ENCODE measurements at places on chromosomes 4 and X.

DNA sequence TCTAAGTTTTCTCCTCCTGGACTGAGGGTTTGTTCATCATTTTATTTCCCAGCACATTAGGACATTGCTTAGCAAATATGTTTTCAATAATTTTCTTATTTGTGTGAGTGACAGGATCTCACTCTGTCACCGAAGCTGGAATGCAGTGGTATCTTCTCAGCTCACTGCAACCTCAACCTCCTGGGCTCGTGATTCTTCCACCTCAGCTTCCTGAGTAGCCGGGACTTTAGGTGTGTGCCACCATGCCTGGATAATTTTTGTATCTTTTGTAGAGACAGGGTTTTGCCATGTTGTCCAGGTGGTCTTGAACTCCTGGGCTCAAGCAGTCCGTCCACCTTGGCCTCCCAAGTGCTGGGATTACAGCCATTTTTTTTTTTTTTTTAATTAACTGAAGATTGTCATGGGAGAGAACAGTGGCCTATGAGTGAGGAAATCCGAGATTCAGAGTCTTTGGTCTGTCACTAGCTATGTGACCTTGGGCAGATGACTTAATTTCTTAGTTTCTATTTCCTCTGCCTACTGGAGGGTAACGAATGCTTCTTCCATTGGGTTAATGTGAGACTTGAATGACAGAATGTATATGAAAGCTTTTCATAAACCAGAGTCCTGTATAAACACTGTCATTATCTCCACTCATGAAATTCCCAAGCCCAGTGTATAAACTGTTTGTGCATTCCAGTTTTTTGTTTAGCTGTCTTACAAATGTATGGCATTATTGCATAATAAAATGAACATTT is 23.9 kb downstream of the MOB1B start:
- no peak overlapping the region for H3K27ac ChIP-seq
- DNase-seq: no peak
- H3K4me1 ChIP-seq: peaks cover 28% of the 10 kb centered on the region
- peaks cover 4% of the 10 kb centered on the region for H3K36me3 ChIP-seq
- H3K27me3 ChIP-seq: no peaks in the 10 kb centered on the region

GRCh38 chr4:84944947-84945346 is 21.5 kb downstream of the WDFY3 start:
- H3K27me3 ChIP-seq: no peaks in the 10 kb centered on the region
- H3K36me3 ChIP-seq: no peaks in the 10 kb centered on the region
- H3K4me1 ChIP-seq: no peaks in the 10 kb centered on the region
- no peak overlapping the region for H3K27ac ChIP-seq
- H3K4me3 ChIP-seq: no peak overlapping the region
- no peak for DNase-seq

- no peaks in the 10 kb centered on the region for H3K36me3 ChIP-seq
- H3K27ac ChIP-seq: no peak overlapping the region
- no peaks in the 10 kb centered on the region for H3K4me1 ChIP-seq
- H3K27me3 ChIP-seq: no peaks in the 10 kb centered on the region
Observed at GRCh38 chr4:163591614-163592020, 97.1 kb downstream of the TMA16 start.

DNA sequence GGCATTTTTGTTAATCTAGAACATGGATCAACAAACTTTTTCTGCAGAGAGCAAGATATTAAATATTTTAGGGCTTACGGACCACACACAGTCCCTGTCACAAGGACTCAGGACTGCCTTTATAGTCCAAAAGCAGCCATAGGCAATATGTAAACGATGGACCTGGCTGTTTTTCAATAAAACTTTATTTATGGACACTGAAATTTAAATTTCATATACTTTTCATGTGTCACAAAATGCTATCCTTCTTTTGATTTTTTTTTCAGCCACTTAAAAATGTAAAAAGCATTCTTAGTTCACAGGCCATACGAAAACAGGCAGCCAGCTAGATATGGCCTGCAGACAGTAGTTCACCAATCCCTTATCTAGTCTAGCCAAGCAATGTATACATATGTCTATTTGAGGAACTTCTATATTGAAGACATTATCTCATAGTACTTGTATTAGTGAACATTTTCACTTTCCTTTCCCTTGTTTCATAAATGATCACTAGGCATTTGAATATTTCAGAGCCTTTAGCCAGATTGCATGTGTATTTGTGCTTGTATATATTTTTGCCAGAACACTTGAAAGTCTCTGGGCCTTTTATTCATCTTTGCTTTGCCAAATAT is 350.9 kb downstream of the RPA4 start:
- H3K4me1 ChIP-seq: no peaks in the 10 kb centered on the region
- H3K36me3 ChIP-seq: peaks cover 1% of the 10 kb centered on the region
- H3K4me3 ChIP-seq: no peak overlapping the region
- H3K27me3 ChIP-seq: no peaks in the 10 kb centered on the region

DNA sequence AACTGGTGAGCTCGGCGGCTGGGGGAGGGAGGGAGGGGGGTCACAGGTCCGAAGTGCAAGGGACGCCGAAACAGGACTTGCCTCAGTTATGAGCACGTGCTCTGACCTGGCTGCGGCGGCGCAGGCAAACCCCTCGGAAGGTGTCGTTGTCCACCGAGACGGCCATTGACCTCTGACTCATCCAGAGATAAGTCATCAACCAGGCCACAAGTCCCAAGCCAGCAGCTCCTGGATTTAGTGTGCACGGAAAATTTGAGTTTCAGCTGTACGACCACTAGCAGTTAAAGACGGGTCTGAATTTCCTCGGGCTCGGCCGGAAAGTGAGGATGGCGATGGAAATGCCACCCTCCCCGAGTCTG is 674 bp downstream of the SH3D19 start:
- peaks cover 10% of the 10 kb centered on the region for H3K4me1 ChIP-seq
- no peak for DNase-seq
- no peak overlapping the region for H3K27ac ChIP-seq
- H3K36me3 ChIP-seq: peaks cover 2% of the 10 kb centered on the region
- peaks cover 43% of the 10 kb centered on the region for H3K27me3 ChIP-seq
- H3K4me3 ChIP-seq: peak overlapping the region; percentile 25

DNA sequence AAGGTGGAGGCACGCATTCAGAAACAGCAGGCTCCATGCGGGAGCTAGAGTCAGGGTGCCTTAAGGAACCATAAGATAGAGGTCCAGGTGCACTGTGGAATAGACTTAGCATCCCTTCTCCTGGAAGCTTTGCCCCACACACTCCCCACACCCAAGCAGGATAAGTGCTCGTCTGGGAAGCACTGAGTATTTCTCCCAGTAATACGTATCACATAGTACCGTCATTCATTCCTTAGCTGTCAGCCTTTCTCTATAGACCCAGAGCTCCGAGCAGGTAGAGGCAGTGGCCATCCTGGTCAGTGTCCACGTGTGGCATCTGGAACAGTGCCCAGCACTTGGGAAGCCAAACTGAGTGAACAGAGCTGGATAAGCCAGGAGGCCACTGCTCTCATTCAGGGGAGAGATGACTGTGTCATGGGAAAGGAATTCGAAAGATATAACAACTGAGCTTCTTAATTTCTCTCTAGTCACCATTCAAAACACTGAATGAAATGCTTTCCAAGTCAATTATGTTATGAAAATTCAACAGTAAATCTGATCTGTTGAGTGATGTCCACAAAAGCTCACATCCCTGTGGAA is 9.9 kb downstream of the APBB2 start:
- no peaks in the 10 kb centered on the region for H3K4me1 ChIP-seq
- H3K4me3 ChIP-seq: no peak overlapping the region
- DNase-seq: no peak
- H3K36me3 ChIP-seq: no peaks in the 10 kb centered on the region
- H3K27ac ChIP-seq: no peak overlapping the region

- H3K27me3 ChIP-seq: peaks cover 7% of the 10 kb centered on the region
- DNase-seq: no peak
- no peaks in the 10 kb centered on the region for H3K4me1 ChIP-seq
- no peak overlapping the region for H3K4me3 ChIP-seq
Observed at GRCh38 chrX:40504801-40505605, 75.8 kb upstream of the ATP6AP2 start.

DNA sequence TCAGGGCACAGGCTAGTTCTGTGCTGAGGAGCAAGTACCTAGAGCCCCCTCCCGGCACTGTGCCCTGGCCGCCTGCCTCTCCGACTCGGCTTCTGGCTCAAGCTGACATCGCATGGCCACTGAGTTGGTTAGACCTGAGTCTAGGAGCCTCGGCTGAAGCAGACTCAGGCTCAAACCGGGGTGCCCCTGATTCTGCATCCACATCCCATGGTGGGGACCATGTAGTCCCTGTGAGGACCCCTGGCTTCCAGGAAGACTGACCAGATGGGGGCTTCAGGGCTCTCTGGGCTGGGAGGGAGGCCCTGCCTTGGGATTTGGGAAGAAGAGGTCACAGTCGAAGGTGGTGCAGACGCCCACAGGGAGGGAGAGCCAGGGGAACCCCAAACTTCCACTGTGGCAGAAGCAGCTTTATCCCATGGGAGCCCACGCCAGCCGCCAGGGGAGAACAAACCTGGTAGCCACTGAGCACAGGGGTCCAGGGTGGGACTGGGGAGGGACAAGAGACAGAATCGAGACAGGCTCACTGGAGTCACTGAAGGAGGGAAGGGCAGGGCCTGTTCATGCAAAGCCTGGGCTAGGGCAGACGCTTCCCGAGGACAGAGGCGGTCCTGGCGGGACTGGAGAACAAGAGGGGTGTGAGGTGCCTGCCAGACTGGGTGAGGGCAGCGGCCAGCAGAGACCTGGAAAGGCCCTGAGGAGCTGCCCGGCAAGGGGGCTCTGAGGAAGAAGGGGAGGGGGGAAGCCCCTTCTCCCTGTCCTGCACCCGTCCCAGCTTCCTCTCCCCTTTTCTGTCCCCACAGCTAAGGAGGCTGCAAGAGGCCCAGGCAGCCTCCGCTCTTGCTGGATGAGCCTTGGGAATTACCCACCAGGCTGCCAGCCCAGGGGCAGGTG is 1.1 kb downstream of the PDE6B start:
- no peaks in the 10 kb centered on the region for H3K36me3 ChIP-seq
- no peaks in the 10 kb centered on the region for H3K27me3 ChIP-seq
- H3K4me3 ChIP-seq: no peak overlapping the region
- DNase-seq: no peak
- H3K4me1 ChIP-seq: no peaks in the 10 kb centered on the region

DNA sequence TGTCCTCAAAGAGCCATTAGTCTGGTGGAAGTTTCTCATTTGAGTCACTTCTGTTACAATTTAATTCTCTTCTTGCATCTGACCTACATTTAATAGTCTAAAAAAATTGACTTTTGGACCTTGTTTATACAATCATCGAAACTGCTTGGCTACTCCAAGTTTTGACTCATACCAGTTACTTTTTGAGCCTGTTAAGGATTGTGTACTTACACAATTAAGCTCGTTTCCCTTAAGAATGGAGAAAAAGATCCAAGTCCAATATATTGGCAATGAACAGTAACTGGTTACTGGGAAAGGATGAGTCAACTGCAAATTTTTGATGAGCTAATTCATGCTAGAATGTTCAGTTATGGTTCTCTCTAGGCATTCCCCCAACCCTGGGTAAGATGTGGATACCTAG is 58.2 kb downstream of the DCX start:
- H3K4me3 ChIP-seq: no peak overlapping the region
- no peak for DNase-seq
- no peak overlapping the region for H3K27ac ChIP-seq

DNA sequence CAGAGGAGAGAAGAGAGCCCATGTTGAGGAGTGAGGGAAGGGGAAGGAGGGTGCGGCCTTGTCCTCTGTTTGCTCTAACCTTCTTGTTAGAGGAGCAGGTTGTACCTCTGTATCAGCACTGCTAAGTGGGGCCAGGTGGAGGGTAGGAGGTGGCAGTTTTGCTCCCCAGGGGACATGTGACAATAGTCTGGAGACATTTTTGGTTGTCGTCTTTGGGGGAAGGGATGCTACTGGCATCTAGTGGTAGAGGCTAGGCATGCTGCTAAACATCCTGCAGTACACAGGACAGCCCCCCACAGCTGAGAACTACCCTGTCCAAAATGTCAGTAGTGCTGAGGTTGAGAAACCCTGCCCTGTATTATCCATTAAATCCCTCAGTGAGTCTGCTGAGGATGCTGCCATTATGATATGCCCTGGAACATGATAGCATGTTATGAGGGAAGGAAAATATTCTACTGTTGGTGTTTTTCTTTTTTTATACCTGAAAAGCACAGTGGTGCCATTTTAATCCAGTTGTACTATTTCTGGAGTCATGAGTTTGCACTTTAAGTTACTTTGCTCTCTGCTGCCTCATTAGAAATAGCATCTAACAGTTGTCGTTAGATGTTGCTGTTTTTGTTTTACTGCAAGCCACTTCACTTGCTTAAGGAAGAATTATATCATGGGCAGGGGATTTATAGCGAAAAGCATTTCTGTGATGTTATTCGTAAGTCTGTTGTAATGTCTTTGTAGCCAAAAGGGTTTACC is 90.6 kb downstream of the LRP2BP start:
- no peak overlapping the region for H3K27ac ChIP-seq
- H3K4me1 ChIP-seq: peaks cover 5% of the 10 kb centered on the region
- DNase-seq: peak; percentile 40
- H3K4me3 ChIP-seq: no peak overlapping the region
- H3K36me3 ChIP-seq: peaks cover 8% of the 10 kb centered on the region

GRCh38 chrX:95903490-95903889 is 781.2 kb upstream of the DIAPH2 start:
- no peaks in the 10 kb centered on the region for H3K4me1 ChIP-seq
- H3K36me3 ChIP-seq: no peaks in the 10 kb centered on the region
- H3K27me3 ChIP-seq: no peaks in the 10 kb centered on the region
- H3K27ac ChIP-seq: no peak overlapping the region

DNA sequence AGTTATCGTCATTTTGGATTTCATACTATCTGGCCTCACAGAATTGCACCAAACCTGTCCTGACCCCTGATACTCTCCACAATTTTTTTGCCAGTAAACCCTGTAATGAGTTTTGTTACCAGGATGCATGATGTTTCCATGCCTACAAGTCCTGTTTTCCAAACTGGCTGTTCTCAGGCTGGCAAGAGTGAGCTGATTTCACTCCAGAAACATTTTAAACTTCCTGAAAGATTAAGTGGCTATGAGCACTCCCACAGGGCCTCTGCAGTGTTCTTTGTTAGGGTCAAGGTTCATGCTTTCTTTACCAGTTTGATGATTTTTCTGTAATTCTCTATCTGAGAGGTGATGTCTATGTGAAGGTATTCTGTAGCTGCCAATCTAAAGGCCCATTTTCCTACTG is 31.7 kb upstream of the PDLIM3 start:
- H3K4me1 ChIP-seq: no peaks in the 10 kb centered on the region
- no peak overlapping the region for H3K27ac ChIP-seq
- H3K36me3 ChIP-seq: no peaks in the 10 kb centered on the region
- no peak for DNase-seq

DNA sequence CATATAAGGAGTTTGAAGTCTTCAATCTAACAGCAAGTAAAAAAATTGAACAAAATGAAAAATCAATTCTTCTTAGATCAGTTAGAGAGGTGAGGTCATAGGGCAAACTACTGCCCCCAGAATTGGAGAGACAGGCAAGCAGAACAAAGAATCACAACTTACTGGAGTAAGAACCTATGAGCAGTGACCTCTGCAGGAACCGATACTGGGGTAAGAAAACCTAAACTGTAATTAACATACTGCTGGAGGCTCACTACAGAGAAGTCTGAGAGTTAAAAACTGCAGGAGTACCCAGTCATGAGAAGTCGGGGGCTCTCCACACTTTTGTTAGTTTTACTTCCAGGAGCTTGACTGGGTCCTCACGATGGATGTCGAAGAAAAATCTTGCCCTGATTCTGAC is 16.0 kb downstream of the CLDN22 start:
- no peaks in the 10 kb centered on the region for H3K36me3 ChIP-seq
- H3K27me3 ChIP-seq: no peaks in the 10 kb centered on the region
- no peaks in the 10 kb centered on the region for H3K4me1 ChIP-seq
- DNase-seq: no peak
- H3K27ac ChIP-seq: no peak overlapping the region

Measured in activated naive CD4-positive, alpha-beta T cell treated with anti-CD3 and anti-CD28 coated beads, Interleukin-2, amount 10 ng/mL, durations not matched to agents 7 days and 5 days (primary cell).